ENCODE measurements at places on chromosomes 5 and 9.
A peak's percentile ranks its signal among the peaks of the same experiment; 100 is the strongest.

GRCh38 chr5:54876-55569 lies 36.9 kb upstream of the PLEKHG4B start:
- DNase-seq = no peak

GRCh38 chr5:10111571-10111970 lies 138.1 kb downstream of the ATPSCKMT start:
- DNase-seq = peak; percentile 58

- DNase-seq = no peak
Measured at GRCh38 chr5:1201327-1202025, at the start of gene SLC6A19. Gene SLC6A19, plus strand, starts transcription at chr5:1201595. Its CDS starts 56 bp downstream, at chr5:1201651.

DNA sequence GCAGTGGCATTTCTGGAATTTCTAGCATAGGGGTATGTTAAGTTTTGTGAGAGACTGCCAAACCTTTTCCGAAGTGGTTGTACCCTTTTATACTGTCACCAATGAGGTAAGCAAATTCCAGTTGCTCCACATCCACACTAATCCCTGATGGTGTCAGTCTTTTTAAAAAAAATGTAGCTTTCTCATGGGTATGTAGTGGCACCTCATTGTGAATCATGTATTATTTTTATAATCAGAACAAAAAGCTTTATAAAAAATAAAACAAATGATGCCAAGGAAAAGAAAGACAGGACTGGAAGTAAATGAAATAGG lies 93.4 kb upstream of the CLINT1 start:
- no peak for DNase-seq

- DNase-seq = no peak
Measured at GRCh38 chr5:5483880-5484598, 61.6 kb downstream of the ICE1 start.

- no peak for DNase-seq
Measured at GRCh38 chr9:14362175-14362574, 48.2 kb upstream of the NFIB start.

DNA sequence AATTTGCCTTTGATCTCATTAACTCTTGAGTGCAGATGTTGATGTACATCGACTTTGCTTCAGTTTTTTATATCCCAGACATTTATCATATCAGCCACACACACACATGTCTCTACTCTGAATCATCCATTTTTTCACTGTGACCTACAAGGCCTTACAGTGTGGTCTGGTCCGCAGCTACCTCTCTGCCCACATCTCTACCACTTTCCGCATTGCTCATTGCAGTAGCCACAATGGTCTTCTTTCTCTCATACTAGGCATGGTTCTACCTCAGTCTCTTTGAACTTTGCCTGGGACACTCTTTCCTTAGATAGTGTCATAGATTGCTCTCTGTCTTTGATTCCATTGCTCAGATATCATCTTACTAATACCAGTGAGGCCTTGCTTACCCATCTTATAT lies 87.9 kb upstream of the FSD1L start:
- DNase-seq = no peak

DNA sequence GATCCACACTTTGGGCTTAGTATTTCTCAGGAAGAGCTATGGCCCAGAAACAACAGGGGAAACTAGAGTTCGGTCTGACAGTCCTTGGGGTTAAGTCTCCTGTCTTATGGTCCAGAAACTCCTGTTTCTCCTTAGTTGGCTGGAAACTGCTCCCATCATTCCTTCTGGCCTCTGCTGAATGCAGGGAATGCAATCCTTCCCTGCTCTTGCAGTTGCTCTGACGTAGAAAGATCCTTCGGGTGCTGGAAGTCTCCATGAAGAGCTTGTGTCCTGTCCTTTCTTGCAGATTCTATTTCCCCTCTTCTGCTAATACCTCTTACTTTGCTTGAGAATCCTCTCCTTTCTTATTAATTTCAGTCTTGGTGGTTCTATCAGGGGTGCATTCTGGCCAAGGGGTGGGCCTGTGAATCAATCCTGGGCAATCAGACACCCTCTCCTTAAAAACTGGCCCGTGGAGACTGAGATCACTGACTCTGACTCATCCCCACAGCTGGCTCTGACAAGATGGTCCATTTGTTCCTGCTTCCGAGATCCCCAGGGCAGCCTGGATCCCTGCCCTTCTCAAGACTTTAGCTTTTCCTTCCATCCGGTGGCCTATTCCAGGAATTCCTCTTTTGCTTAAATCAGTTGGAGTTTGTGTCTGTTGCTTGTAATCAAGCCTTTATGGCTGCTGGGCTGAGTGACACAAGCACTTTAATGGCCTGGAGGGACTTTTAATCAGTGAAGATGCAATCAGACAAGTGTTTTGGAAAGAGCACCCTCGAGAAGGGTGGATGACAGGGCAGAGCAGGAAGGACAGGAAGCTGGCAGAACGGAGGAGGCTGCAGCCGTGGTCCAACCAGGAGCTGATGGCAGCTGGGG lies 23.7 kb downstream of the PTGS1 start:
- DNase-seq = no peak

DNA sequence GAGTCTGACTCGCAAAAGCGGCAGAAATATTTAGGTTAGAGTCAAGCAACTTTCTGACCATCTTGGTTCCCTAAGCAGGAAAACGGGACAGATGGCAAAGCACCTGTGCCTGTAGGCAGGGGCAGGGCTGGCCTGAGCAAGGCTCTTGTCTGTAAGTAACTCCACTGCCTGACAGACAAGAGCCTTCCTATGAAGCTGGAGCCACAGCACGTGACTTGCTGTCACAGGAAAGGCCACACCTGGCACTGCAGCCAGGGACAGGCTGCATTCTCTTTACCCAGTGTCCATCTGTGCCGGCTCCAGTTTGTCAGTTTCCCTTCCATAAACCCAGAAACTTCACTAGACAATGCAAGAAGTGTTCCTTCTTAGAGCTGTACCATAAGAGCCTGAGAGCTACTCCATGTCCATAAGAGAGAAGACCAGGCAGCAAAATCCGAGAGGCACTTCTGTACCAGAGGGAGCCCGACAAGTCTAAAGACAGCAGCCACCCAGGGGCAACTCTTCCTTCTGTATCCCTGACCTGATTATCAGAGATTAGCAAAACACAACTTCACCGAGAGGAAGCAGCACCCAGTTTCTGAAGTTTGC lies 78.1 kb downstream of the GPR21 start:
- DNase-seq = no peak

DNA sequence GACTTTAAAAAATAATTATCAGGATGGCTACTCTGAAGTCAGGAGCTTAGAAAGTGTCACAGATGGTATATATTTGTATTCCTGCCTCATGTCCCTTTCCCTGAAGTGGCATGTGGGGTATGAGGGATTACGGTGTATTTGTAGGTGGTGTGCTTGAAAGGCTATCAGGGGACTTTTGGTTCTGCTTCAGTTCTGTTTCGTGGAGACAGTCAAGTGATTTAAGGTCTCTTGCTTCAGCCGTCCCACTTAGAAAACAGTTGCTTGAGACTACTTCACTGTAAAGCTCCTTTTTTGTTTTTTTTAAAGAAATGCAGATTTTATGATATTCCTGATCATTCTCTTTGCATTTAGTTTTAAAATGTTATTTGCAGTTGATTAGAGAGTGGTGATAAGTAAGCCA lies 18.3 kb downstream of the PARP8 start:
- DNase-seq = no peak

GRCh38 chr9:122228568-122229484 lies at the start of gene LHX6:
Gene LHX6, minus strand, starts transcription at chr9:122228957. Its CDS starts 217 bp downstream, at chr9:122228740.
- DNase-seq = peak; percentile 79

DNA sequence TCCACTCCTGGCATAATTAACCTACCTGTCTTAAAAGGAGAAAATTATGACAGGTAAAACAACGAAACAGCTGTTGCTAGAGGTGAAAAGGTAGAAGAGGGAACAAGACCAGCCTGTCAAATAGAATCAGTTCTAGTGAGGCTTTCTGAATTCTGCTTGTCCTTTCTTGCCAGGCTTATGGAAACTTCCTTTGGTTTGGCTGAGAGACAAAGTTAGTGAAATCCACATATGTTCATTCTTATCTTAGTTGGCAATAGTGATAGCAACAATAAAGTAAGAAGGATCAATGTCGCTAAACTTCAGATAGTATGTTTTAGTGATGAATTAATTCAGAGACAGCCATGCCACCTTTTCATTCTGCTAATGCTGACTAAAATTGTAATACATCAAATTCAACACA lies 34.4 kb downstream of the HAPLN1 start:
- DNase-seq = no peak

DNA sequence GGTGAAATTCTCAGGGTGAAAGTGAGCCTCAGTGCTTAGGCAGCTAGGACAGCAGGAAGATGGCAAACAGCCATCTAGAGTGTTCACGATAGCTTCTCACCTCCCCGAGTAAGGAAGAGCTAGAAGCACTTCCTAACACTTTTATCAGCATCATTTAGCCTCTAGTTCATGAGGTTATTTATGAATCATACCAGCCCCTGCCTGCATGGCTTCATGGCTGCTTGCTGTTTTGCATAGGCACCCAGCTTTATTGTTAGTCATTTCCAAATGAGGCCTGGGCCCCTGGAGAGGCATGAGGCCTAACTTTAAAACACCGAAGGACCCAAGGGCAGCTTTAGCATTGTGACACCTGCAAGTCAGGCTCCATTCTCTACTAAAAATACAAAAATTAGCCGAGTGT lies 134.9 kb upstream of the PANK3 start:
- no peak for DNase-seq

GRCh38 chr5:36641431-36641830 lies 35.0 kb downstream of the SLC1A3 start:
- DNase-seq = no peak

DNA sequence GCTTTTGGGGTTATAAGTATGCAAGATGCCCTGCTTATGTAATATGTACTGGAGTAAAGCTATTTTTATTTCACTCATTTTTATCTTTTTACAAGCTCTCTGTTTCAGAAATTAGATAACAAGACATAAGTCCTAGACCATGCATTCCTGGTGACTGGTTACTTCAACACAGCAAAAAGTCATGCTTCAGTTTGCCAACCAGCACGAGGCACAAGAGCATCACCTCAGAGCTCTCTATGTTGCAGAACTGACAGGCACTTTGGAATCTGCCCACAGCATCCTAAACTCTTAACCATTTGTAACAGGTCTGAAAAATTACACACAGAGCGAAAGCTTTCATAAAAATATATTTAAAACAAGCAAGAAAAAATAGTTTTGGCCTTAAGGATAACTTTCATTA lies 112.8 kb downstream of the MARCHF11 start:
- no peak for DNase-seq

DNA sequence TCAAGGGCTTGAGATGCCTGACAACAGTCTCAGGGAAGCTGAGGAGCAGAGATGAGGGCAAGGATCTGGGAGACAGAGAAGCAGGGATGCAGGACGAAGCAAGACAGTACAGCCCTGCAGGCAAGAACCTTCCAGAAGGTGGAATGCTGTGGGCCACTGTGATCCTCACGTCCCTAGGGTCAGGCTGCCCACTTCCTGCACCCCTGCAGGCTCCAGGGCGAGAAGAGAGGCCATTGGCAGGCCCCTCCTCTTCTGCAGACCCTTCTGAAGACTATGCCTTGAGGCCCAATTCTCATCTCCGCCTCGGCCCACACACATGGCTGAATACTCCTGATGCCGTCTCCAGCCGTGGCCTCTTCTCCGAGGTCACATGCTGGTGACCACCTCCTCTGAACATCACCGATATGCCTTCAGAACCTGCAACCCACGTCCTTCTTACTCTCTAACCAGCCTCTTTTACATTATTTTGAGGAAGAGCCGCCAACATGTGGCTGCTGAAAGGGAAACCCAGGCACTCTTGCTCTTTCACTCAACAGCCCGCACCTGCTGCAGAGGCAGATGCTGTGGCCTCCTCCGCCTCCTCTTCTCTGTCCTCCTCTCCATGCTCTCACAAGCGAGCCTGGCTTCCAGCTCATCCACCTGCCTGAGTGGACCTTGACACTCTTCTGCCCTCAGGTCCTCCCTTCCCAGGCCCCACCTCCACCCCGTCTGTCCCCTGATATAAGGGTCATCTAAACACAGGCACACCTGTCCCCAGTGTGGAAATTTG lies 181.5 kb downstream of the IRX2 start:
- no peak for DNase-seq

GRCh38 chr5:154302161-154302560 lies 111.6 kb downstream of the GALNT10 start:
- DNase-seq = no peak

DNA sequence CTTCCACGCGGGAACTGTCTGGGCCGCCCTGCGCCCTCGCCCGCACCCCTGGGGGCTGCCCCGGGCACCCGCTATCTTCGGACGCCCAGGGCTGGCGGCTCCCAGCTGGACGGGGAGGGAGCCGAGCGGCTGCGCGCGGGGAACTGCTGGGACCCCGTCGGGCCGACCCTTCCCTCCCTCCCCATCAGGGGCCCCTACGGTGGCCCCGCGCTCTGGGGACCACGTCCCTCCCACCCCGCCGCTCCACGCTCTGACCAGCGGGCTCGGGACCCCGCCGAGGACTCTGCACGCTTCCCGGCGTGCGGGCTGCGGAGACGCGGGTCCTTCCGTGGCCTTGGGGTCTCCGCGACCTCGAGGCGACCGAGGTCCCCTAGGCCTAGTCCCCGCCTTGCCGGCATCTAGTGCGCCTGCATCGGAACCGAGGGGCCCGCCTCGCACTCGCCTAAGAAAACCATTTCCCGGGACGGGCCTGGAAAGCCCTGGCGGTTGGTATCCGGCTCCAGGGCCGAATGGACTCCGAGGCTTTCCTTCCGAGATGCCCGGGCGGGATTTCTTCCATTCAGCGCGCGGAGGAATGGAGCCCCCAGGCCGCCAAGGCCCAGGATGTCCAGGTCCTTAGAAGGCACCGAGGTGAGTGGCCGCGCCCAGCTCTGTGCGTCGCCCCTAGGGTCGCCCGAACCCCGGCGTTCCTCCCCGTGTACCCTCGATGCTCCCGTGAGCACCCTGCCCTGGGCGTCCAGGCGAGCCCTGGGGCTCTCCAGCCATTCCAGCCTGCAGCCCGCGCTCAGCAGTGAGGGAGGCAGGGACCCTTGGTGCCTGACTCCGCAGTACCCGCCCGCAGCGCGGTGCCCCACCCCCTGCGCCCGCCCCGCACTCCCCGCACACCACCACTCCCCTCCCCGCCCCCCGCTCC lies 705 bp upstream of the SLC6A3 start:
- DNase-seq = no peak

DNA sequence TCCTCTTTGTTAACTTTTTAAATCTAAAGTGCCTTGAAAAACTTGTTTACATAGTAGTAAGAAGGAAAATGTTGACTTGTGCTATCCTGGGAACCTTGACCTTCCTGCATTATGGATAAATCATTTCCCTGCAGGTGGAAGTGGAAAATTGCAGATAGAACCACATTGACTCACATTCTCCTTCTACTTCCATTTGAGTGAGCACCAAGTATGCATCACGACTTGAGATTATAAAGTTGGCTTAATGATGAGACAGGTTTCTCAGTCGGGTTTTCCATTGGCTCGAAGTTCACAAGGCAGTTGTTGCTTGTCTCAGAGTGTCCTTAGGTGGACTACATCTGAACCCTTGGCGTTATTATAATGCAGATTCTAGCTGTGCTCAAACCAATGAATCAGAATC lies 39.9 kb downstream of the DOCK8 start:
- DNase-seq = no peak

- no peak for DNase-seq
Measured at GRCh38 chr9:108864446-108864845, 2.4 kb downstream of the ACTL7A start.
